NCI-H1436 treated with DMSO at 0.1 percent for 48 hours (cell line): ENCODE measurements at places on chromosomes 4 and X.

DNA sequence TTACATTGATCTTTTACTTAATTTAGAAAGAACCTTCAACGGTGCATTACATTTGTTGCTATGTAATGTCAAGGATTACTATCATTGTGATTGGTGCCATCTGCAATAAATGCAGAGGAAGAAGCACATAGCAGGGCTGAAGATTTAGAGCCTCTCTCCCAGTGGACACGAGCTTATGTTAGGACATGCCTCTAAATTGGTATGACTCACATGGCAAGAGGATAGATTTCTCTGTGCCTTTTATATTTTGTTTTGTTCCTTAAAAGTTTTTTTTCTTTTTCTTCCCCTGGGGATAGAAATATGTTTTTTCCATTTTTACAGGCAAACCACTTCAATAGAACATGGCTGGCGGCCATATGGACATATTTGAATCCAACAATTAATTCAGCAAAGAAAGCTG, 205.0 kb upstream of the HAND2 start:
- DNase-seq, result no peak

DNA sequence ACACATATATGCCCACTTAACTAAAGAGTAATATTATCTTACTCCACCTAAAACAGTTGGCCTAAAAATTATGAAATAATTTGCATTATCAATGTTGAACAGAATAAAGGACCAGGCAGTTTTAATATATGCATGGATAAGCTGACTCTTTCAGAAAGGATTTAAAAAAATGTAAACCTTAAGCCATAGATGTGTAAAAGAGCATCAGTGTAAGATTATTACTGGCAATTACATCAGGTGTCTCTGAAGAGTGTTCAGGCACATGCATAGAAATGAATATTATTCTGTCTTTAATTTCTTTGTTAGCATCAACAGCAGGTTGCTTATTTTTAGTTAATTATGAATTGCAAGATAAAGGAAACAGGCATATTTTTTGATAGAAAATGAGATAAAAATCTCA, 1353.8 kb downstream of the C4orf33 start:
- DNase-seq, result no peak

- peak; percentile 49 for DNase-seq
Observed at GRCh38 chr4:180828455-180829018, 1414.7 kb upstream of the TENM3 start.

DNA sequence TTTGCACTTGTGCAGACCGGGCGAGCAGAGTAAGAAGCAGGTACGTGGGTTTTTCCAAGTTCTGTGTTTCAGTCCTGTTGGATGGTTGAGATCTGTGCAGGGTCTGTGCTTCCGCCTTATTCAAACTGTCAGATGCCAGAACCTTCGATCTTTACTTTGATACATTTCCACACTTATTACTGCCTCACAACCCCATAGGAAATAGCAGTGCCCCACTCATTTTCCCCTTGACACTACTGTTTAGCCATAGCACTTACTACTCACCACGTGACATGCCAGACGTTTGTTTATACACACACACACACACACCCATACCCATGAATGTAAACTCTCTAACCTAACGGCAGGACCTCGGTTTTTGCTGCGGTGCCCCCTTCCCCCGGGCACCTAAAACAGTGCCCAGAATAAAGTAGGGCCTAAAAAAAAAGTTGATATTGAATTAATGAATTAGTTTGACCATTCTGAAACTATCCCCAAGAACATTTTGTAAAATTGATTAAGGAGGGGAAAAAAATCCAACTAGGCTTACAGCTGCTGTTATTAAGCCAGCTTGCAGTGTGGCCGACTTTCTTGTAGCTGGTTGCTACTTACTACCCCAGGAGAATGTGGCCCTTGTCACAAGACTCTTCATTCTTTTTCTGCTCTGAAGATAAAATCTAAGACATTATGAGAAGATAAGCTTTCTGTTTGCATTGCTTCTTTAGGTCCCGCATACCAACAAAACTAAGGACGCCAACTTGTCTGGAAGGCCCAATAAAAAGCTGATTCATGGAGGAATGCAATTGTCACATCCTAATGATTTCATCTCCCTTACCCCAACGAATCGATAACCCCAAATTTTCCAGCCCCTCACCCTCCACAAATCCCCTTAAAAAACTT, 704 bp upstream of the SEPSECS start:
- DNase-seq, result peak; percentile 41

GRCh38 chr4:129358571-129358970, 262.6 kb downstream of the C4orf33 start:
- DNase-seq, result no peak

DNA sequence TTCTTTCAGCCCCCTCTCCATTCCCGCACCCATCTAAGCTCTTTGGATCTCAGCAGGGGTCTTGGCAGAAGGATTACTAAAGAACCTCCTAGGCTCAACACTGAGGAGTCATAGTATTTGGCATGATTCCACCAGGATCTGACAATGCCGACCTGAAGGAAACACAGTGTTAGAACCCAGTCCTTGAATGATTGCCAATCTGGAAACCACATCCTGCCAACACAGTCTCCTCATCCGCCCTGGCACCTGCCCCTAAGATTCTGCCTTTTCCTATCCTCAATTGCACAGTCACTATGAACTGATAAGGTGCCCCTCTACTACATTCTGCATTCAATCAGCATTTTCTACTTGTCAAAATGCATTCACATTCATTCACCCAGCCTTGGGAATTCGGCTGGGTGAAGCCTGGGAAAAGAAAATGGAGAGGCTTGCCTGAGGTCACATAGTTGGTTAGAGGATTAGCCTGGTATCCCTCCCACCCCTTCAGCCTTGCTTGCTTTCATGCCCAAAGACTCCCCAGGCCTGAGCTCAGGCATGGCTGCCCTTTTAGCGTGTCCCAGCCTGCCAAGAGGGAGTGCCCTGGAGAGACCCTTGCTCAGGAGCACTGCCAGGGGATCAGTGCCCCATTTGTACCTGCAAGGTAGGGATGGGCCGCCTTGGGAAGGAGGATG, 2.2 kb upstream of the CLDN2 start:
- DNase-seq, result no peak

DNA sequence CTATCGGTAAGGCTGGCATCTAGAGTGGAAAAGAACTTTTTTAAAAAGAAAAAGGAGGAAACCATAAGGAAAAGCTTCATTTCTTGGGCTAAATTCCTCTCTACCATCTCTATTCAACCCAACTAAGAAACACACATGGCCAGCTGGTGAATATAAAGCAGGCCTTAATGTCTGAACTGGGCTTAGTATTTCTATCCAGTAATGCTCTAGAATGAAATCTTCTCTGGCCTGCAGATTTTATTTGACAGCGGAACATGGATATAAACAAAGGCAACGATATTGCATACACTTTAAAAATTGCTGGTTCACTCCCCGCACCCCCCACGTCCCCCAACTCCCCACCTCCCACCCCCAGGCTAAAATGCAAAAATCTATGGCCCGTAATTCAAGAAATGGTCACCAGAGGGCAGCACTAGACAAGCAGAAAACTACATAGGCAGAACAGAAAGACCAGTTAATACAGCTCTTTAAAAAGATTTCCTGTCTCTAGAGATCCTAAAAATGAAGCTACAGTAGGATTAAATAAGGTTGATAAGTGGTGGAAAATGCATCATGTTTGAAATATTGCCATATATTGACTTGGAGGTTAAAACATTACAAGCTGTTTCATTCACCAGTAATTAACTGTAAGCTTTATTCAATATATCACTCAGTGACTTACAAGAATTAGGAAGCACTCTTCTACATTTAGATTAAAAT, 155.2 kb upstream of the GALNT7 start:
- peak; percentile 40 for DNase-seq

DNA sequence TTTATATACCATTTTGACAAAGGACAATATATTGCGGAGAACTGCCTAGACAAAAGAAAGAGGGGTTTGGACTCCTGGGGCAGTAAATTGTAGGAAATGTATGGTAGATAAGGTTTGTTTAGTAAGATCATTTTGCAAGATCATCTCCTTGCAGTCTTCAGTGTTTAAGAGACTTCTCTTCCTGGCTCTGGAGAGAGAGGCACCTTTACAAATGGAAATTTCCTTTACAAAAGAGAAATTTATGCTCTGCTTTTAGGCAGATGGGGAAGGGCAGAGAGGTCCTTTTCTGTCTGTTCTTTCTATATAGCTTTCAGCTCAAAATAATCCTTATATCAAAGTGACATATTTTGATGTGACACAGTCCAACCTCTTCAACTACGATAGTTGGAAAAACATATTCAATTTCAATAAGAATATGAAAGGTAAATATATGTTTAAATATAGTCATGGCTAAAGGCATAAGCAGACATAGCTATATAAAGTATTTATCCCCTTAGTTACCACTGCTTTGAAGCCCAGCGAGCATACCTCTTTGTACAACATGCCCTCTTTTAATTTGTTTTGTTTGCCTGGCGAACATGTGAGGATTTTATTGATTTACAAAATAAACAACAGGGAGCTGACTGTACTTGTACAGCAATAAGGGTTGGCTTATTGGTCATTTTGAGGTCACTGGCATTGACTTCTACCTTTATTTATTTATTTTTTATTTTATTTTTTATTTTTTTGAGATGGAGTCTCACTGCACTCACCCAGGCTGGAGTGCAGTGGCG, 65.2 kb downstream of the TRIM2 start:
- no peak for DNase-seq
